ENCODE measurements at places on chromosomes 12 and 14. TPM values are rescaled to one million over a fixed set of nuclear protein-coding genes. Genes with fewer than 3 reads are reported as not detected.
A peak's percentile ranks its signal among the peaks of the same experiment; 100 is the strongest.

DNA sequence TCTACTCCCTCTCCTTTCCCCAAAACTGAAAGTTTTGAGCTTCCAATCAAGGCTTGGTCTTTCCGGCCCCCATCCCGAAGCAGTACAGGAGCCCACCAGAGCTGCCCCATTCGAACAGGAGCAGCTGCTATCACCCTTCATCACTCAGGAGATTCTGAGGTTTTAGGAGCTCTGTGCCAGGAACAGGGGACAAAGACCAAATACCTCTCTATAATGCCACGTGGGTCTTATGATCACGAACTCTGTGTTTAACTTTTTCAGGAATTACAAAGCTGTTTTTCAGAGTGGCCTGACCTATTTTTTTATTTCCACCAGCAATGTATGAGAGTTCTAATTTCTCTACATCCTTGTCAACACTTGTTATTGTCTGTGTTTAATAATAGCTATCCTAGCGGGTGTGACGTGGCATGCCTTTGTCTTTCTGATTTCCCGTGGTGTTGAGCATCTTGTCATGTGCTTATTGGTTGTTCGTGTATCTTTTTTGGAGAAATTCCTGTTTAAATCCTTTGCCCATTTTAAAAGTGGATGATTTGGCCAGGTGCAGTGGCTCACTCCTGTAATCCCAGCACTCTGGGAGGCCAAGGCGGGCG lies 21.7 kb downstream of the COA8 start:
- no peak for DNase-seq

GRCh38 chr14:93941293-93941910 lies 14.3 kb downstream of the FAM181A start:
- DNase-seq = peak; percentile 63

DNA sequence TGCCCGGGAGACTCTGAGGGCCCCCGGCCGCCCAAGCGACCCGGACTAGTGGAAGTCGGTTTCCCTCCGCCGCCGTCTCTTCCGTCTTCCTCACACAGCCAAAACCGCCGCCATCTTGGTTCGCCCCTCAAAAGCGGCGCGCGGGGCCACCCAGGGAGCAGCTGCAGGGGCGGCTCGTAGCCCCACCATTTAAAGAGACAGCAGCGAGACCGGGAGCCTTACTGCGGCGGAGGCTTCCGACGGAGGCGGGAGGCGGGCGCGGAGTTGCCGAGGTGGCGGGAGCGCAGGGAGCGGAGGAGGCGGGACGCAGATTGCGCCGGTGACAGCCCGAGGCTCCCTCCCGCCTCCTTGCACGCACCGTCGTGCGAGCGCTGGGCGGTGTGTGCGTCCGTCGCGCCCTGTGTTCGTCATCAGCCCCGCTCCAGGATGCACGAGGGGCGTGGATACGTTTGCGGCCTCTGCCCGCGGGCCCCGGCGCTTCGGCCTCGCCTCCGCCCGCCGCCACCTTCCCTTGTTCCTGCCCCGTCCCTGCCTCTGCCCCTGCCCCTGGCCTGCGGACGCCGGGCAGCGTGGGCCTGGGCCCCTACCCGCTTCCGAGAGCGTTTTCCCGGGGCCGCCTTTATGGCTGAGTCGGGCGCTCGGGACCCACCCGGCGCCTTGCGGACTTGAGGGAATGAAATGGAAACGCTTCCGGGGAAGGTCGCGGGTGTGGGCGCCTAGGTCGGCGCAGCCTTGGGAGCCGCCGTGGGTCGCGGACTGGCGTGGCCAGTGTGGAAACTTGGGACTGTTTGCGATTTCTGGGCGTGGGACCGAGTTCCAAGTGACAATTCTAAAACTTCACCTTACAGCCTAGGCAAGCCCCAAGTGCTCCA lies at the start of gene PPP4R3A:
PPP4R3A (minus strand) TSS at position 140 of the 872 bp plus-strand sequence. CDS start 663 bp downstream, outside the sequence.
- DNase-seq = peak; percentile 95

DNA sequence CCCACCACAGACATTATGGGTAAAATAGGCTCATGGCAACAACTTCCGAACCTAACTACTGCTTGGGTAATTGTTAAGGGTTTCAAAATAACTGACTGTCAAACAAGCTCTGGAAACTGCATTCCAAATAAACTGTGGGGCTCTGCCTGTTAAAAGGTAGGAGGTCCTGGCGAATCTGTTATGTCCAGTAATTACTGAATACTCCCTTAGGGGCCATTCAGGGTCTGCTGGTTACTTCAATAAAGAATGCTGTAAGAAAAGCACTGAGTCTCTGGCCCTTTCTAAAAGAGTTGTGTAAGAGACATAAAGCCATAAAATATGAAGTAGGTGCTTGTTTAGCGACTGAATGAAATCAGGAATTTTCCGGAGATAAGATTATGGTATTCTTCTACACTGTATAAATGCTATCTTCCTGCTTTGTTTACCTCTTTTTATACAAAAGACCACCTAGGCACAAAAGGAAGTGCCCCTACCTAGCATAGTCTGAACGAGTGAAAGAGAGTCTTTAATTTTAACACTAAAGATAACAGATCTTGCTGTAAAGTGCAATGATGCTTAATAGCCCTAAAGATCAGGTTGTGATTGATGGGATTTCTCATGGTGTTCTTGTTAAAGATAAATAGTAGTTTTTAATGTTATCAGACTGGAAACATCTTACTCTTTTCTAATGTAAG lies 127.8 kb downstream of the FBXL14 start:
- DNase-seq = no peak

DNA sequence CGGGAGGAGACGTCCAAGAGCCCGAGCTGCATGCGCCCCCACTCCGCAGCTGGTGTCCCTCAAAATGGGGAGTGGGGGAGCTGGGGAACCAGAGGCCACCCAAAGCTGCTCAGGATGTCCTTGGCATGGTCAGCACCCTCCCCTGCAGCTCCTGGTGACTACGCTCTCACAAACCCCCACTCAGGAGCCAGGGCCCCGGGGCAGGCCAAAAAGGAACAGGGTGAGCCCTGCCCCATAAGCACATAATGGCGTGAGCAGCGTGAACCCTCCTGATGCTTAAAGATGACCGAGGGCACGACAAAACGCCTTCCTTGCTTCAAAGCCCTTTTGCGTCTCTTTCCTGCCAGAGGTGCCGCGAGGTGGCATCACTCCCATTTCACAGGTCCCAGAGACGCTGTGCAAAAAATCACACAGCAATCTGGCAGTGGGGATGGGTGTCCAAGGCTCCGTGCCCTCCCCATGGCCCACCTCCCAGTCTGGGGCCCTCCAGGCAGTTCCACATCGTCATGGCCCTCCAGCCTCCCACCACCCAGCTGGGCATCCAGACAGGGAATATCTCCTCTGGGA lies 13.5 kb downstream of the NCOR2 start:
- DNase-seq = no peak

- peak; percentile 30 for DNase-seq
These were observed 41.9 kb downstream of the SPTLC2 start for GRCh38 chr14:77574446-77575115.

DNA sequence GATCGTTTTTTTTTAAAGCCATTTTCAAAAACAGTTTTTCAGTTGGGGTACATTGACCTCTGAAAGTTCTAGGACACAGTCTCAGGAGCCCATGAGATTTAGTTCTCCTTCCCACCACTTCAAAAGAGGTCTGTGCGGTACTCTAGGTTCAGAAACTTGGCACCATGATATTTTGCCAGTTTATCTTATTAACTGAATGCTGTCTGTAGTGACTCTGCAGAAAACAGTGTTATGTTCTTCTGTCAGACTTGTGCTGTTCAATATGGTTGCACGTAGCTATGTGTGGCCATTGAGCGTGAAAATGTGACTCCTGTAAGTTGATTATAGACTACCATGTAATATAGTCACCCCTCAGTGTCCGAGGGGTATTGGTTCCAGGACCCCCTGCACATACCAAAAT lies 35.9 kb downstream of the CRADD start:
- DNase-seq = no peak

DNA sequence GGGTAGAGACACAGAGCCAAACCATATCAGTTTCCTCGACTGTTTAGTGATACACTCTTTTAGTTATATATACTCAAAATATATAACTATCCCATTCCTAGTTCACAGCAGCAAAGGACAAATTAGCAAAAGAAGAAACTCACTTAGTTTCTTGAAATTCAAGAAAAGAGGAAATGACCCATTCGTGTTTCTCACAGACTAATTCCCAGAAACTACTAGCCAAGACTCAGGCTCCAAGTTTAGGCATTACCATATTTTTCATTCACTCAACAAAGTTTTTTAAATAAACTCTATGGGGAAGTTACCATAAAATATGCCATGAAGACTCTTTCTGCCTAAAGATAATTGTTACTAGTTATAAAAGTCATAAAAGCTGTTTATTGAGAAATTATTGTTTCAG lies 152.3 kb upstream of the DAAM1 start:
- DNase-seq = no peak

DNA sequence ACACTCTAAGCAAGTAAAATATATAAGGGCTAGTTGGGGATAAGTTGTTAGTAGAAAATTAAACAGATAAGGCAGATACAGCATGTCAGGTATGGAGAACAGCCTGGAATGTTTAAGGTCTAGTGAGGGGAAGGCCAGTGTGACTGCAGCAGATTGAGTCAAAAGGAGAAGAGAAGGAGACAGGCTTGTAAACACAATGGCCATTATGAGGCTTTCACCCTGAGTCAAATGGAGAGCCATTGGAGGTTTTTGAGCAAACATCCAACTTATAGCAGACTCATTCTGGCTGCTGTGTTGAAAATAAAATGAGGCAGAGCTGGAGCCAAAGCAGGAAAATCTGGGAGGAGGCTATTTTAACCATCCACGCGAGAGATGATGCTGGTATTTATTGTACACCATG lies 142.0 kb downstream of the DUSP6 start:
- no peak for DNase-seq

DNA sequence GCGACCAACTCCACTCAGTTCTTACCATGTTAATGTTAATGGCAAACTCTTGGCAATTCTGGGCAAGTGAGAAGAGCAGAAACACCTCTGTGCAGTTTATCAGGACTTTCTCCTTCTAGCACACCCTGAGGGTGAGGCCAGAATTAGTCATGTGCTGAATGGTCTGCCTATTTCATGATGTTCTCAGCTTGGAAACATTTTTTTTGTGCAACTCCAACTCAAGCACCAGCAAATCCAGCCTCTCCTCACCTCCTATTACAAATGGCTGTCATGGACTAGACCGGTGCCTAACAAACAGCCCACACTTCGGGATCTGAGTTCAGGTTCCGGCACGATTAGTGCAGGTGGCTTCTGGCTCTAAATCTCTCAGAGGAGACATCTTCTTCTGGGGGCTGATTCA lies 246.0 kb downstream of the ZFP36L1 start:
- DNase-seq = peak; percentile 86

GRCh38 chr12:28583701-28584261 lies 393.5 kb downstream of the CCDC91 start:
- peak; percentile 94 for DNase-seq

- no peak for DNase-seq
These were observed 43.7 kb downstream of the ADCK1 start for GRCh38 chr14:77843651-77844050.

GRCh38 chr12:132285991-132286681 lies 43.3 kb downstream of the GALNT9 start:
- peak; percentile 10 for DNase-seq

GRCh38 chr12:52255926-52256583 lies 18.4 kb upstream of the KRT86 start:
- no peak for DNase-seq

DNA sequence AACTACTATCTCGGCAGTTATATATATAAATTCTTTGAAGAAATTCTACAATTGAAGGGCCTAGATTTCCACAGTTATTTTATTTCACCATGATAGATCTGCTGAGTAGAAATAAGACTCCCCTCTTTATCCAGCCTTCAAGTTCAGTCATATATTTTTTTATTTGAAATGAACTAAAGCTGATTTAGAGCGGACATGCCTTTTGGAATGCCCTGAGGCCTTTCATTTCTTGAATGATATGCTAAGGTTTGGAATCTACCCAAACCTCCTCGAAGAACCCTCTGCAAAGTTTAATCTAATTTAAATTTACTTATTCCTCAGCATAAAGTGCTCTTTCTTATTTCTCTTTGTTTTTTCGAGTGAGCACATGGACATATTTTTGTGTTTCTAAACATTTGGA lies 15.1 kb downstream of the SIX1 start:
- DNase-seq = no peak

- DNase-seq = no peak
These were observed 131.4 kb upstream of the ARHGAP5 start for GRCh38 chr14:31945701-31946100.

GRCh38 chr12:84785281-84785680 lies 127.3 kb downstream of the SLC6A15 start:
- no peak for DNase-seq

GRCh38 chr14:53328841-53329240 lies 175.7 kb upstream of the DDHD1 start:
- DNase-seq = no peak

DNA sequence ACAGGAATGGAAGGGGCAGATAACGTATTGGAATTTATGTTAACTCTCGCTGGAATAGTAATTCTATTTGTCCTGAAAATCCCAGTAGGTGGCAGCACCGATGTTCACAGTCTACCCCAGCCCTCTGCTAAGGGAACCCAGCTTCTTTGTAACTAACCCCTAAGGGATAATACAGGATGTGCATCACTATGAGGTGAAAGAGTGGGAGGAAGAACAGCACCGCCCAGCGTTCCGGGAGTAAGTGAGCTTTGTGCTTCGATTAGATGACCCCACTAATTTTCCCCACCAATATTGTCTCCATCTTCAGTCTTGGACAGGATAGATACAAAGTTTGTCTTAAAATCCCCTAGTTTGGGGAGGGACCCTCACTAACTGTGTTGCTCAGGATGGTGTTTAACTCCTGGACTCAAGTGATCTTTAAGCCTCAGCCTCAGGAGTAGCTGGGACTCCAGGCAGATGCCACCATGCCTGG lies 2.7 kb downstream of the SLC2A3 start:
- DNase-seq = peak; percentile 95

DNA sequence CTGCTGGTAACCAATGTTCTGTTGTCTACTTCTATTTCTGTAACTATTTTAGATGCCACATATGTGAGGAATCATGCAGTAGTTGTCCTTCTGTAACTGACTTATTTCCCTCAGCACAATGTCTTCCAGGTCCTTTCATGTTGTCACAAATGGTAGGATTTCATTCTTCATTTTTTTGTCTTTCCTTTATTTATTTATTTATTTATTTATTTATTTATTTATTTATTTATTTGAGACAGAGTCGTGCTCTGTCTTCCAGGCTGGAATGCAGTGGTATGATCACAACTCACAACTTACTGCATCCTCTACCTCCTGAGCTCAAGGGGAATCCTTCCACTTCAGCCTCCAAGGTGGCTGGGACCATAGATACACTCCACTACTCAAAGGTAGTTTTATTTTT lies 288.2 kb downstream of the PPFIA2 start:
- DNase-seq = no peak

GRCh38 chr12:45244561-45245343 lies 28.9 kb downstream of the ANO6 start:
- DNase-seq = no peak

GPN3 gene
- 23.7 TPM for total RNA-seq

MIPOL1 gene
- total RNA-seq = 6.3 TPM

COX8C gene
- total RNA-seq = not detected

BCL2L14 gene
- total RNA-seq = not detected

SERPINA3 gene
- not detected for total RNA-seq

IKZF4 gene
- total RNA-seq = 6.0 TPM

LRTM2 gene
- not detected for total RNA-seq

CD4 gene
- total RNA-seq = not detected

TMEM229B gene
- 0.38 TPM for total RNA-seq

CMTM5 gene
- total RNA-seq = not detected

KRT86 gene
- not detected for total RNA-seq

GPRC5A gene
- 371 TPM for total RNA-seq
